ENCODE measurements at places on chromosomes 12 and 14.

- no peak for DNase-seq
These were observed 910 bp upstream of the TM7SF3 start for GRCh38 chr12:27014859-27015729.

DNA sequence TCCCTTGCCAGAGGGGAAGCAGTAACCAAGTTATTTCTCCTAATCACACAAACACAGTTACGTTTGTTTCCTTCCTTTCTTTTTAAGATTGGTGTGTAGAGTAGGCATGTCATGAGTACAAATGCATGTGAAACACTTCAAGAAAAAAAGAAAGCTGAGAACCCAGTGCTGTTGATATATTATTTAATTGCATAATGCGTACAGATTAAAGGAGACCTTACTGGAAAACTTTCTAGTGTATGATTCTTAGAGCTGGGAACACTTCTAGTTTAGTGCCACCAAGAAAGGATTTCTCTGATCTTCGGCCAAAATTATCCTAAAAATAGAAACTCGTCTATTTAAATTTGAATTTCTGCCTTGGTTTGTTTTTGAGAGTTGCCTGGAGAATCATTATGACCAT is 365.5 kb downstream of the CCDC91 start:
- DNase-seq = no peak

DNA sequence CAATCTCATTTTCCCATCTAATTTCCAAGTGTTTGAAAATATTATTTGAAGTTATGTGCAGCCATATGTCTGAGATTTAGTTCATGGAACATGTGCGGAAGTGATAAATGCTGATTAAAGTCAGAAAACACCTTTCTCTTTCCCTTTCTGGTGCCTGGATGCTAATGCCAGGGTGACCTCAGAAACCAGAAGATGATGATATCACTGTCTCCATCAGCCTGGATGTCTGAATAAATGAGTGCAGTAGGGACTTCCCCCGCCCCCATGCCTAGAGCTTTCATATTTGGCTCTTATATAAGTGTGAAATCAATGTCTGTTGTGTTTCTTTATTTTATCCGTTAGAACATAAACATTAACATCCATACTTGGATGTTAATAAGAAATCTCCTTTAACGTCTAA is 261.9 kb upstream of the LRIG3 start:
- no peak for DNase-seq

- DNase-seq = no peak
These were observed 85.6 kb downstream of the GALNT9 start for GRCh38 chr12:132243596-132244310.

DNA sequence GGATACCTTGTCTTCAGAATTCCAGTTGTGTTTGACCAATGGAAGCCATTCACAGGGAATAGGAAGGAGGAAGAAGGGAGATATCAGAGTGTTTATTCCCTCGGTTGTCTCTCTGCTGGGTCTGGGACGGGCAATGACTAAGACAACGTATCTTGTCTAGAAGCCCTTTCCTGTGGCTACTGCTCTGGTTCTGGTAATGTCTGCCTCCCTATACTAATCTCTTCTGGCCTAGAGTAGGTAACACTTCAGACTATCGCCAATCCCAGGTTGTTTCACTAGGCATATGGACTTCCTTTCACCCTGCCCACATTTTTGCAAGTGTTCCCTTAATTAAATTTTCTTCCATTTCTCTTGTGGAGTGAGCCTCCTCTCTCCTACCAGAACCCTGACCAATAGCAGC is 687.7 kb upstream of the TBX3 start:
- DNase-seq = no peak

- DNase-seq = no peak
These were observed 23.7 kb upstream of the SERPINA6 start for GRCh38 chr14:94346841-94347240.

DNA sequence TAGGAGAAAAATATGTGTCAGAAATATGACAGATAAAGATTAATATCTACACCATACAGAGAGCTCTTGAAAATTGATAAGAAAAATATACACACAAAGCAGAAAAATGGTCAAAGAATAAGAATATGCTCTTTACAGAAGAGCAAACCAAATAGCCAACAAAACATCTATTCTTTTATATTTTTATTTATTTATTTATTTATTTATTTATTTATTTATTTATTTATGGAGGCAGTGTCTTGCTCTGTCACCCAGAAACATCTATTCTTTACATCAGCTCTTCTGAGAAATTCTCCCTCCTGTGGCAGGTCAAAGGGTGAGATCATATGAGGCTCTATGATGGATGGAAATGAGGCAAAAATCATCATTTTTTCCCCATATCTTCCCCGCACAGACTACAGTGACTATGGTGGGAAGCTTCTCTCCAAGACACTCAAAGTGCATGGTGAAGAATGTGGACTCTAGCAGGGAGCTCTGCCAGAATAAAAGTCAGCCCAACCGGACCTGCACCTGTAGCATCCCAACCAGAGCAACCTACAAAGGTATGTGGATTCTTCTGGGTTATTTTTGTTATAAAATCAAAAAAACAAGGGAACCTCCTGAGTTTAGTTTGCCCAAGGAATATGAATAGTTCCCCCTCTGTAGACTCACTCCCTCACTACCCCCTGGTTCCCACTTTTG is 71.4 kb downstream of the PLXNC1 start:
- no peak for DNase-seq

DNA sequence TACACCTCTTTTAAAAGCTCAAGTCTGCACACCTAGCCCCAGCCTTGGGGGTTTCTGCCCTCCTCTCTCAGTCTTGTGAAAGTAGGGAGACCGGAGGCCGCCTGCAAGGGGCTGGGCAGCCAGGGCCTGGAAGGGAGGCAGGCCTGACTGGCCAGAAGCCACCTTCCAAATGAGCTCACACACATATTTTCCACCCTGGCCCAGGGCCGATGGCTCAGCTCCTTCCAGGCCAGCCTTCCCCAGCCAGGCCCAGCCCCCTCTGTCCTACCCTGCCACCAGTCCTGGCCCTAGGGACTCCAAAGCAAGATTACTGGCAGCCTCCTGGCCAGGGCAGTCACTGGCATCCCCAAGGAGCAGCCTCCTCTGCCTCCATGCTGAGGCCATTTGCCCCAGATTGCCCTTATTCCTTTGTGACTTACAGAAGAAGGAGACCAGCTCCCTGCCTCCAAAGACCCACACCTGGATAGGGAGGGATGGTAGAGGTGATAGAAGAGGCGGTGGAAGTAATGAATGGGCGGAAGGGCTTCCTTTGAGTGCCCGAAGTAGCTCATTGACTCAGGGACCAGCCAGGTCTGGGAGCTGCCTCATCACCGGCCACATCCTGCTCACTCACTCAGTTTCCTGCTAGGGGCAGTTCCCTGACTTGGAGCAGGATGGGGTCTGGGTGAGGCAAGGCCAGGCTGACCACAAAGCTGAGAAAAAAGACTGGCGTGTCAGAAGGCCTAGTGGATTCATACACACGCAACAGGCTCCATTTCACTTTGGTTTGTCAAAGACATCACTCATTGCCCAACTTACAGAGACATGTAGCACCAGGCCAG is 14.8 kb downstream of the MMP14 start:
- no peak for DNase-seq

- DNase-seq = no peak
These were observed 10.8 kb downstream of the JDP2 start for GRCh38 chr14:75438486-75439080.

- DNase-seq = no peak
These were observed 1372.7 kb downstream of the AACS start for GRCh38 chr12:126437934-126438333.

DNA sequence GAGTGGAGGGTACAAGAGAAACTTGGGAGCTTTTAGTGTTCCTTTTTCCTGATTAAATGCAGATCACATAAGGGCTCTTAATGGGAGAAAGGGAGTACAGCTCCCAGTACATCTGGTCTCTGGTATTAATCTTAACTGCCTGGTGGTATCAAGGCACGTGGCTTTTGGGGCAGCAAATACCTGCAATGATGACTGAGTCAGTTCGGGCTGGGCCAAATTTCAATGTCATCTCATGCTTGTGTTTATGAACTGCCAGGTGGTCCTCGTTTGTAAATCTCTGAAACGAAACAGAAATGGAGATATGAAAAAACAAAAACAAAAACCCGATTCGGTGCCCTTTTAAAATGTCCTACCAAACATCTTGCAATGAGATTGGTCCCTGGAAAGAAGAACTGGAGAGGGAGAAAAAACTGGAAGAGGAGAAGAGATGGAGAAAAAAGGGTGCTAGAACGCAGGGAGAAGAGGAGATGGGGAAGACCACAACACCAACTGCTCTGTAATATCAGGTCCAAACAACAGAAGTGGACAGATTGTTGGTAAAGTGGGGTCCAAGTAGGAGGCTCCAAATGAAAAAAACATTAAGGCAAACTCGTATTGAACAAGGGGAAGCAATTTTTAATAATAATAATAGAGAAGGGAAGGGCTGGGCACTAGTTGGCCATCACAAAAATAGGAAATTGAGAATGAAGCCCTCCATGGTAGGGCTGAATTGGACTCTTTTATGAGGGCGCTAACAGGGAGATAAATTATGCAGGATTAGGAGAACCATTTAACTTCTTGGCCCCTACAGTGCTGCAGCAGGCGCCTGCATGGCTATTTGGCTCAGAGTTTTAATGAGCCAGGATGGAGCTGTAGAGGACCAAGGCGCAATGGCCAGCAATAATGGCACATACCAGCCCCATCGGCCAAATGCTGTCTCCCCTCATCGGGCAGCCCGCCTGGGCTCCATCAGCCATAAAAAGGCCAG is 45.4 kb upstream of the NPFF start:
- no peak for DNase-seq

DNA sequence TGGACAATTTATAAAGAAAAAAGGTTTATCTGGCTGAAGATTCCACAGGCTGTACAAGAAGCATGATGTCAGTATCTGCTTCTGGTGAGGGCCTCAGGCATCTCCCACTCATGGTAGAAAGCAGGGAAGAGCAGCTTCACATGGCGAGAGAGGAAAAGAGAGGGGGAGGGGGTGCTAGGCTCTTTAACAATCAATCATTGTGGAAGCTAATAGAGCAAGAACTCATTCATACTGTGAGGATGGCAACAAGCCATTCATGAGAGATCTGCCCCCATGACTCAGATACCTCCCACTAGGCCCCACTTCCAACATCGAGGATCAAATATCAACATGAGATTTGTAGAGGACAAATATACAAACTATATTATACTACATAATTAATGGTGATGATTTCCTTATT is 361.9 kb upstream of the FAR2 start:
- DNase-seq = no peak

DNA sequence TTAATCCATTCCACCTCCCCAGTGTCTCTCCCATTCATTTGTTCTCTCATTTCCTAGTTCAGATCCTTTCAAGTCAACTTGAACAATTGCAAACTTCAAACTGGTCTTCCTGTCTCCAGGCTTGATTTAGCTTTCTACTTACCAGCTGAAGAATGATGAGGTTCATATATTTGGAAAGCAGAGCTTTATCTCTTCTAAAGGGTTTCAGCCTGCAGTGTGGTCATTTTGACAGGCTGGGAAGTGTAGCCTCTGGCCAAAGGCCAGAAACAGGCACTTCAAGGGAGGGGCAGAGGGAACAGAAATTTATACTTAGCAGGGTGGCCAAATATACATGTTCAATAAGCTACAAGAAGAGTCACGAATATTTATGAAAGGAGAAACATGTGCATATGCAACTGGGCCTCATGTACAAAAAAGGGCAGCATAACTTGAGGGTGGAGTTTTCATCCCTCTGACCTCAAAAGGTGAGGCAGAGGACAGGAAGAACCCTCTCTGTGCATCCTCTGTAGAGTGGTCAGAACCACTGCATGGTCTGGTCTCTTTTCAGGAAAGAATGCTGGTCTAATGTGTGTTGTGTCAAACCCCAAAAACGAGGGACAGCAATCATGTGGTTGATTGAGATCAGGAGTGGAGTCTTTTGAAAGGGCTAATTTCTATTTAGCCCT is 34.0 kb upstream of the HECTD1 start:
- no peak for DNase-seq

- no peak for DNase-seq
These were observed 15.6 kb upstream of the TESC start for GRCh38 chr12:117114784-117115183.

DNA sequence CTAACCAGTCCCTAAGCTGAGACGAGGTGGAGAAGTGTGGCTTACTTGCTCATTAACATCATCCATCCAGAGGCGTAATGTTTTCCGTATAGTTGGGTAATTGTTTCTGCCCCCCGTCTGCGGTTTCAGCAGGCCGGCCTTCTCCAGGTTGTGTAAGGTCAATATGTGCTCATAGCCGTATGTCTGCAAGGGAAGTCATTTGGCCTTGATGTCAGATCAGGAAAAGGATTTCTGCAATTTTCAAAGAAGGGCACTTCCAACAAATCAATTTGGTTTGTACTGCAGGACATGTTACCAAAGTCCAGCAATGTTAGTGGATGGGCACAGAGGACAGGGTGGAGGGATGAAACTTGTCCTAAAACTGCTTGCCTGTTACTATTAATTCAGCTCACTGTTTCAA is 9.9 kb upstream of the DIABLO start:
- no peak for DNase-seq

DNA sequence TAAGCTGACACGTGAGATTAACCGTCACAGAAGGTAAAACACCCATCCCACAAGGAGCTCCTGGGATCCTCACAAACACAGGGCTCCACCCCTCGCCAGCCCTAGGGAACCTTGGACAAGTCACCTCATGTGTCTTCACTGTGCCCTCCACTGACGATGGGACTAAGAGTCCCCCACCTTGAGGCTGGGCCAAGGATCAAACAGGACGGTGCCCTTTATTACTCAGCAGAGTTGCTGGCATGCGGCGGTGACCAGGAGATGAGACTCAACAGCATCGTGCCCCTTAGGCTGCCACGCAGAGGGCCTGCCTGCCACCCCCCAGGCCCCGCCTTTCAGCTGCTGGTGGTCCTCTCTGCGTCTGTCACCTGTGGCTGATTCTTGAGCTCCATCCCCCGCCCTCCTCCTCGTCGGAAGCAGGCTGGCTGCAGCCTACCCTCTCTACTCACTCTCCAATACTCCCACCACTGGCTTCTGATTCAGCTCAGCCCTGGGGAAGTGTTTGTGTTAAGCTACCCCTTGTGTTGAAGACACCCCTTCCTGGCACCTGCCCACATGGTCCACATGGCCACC is 105.2 kb downstream of the DICER1 start:
- DNase-seq = no peak

GRCh38 chr12:91094032-91094662 is 17.1 kb downstream of the LUM start:
- no peak for DNase-seq

GRCh38 chr14:96235426-96235825 is 20.6 kb upstream of the BDKRB1 start:
- no peak for DNase-seq

DNA sequence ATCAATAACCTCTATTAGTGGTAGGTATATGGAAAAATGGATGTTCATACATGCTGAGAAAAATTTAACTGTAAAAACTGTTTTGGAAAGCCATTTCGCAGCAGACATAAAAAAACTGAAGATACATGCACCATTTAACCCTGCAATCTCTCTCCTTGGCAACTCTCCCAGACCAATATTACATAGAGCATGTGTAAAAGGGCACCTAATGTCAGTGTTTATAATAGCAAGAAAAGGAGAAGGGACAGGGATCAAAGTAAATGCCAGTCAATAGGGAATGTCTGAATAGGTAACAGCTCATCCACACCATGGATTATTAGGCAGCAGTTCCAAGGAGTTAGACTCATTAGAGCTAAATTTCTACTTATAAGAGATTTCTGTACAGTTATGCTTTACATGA is 77.2 kb downstream of the BTG1 start:
- DNase-seq = no peak

- no peak for DNase-seq
These were observed 1127.0 kb downstream of the BCL11B start for GRCh38 chr14:98144964-98145363.
